ENCODE measurements at places on chromosomes 7 and 10. TPM values are rescaled to one million over a fixed set of nuclear protein-coding genes. Genes with fewer than 3 reads are reported as not detected.
A peak's percentile ranks its signal among the peaks of the same experiment; 100 is the strongest.

GRCh38 chr7:1385809-1386622 lies 73.3 kb downstream of the MICALL2 start:
- peak; percentile 90 for DNase-seq

AQP1 gene
- 18.0 TPM for total RNA-seq

ZNF783 gene
- 19.9 TPM for total RNA-seq

- DNase-seq: peak; percentile 69
Measured at GRCh38 chr10:132888898-132889490, 53.4 kb downstream of the CFAP46 start.

DNA sequence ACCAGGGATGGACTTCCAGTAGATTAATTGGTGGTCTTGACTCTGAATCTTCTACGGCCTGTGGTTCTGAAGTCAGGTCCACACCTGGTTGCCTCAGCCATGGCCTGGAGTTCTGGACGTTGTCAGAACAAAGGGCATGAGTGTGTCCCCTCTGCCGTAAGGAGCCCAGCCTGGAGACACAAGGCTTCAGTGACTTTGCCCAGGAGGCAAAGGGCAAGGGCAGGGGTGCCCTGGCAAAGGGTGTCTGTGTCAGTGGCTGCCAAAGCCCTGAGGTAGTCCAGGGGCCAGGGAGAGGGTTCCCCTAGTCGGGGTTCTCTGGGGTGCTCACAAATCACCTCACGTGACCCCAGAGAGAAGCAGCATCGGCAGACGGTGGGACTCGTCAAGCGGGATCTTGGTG lies 273.2 kb upstream of the ZNF32 start:
- DNase-seq: no peak

DNA sequence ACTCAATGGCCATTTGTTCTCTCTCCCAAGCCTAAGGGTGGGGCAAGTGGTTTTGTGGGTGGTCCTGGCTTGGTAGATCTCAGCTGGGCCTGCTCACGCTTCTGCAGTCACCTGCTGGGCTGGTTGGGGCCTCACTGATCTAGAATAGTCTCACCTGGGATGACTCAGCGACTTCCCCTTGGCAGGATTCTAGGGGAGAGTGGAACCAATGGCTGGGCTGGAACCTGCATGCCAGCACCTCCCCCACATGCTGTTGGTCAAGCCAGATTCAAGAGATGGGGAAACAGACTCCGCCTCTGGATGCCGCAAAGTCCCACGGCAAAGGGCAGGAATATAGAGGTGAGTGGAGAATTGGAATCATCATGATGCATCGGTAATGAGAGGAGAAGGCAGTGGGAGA lies 292.9 kb upstream of the NPVF start:
- DNase-seq: no peak

DNA sequence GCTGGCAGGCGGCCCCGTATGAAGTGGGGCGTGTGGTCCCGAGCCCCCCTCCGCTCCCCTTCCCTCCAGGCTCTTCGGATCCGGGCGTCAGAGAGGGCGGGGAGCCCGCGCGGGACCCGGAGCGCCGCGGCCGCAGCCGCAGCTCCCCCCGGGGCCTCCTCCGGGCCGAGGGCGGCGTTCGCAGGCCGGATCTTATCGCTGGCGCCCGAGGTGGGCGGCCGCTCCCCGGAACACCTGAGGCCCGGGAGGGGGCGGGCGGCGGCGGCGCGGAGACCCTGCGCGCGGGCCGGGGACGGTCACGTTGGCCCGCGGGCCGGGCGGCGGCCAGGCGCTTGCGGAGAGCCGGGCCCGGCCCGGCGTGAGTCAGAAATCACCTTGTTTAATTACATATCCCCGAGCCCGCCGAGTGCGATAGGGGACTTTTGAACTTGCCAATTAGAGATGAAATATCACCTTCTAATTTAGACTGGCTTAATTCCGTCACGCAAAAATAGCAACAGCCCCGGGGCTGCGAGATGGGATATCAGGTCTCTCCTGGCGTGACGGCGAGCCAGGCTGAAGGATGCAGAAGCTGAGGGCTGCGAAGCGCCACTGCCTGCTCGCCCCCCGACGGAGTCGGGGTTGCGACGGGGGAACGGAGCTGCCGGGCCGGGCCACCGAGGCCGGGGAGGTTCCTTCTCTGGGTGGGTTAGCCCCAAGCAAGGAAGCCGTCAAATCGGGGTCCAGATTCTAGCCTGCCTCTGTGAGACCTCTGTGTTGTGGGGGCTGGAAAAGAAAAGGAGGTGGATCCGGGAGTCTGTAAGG lies 43.4 kb downstream of the LDB3 start:
- DNase-seq: no peak

FOXL3 gene
- not detected for total RNA-seq

DNA sequence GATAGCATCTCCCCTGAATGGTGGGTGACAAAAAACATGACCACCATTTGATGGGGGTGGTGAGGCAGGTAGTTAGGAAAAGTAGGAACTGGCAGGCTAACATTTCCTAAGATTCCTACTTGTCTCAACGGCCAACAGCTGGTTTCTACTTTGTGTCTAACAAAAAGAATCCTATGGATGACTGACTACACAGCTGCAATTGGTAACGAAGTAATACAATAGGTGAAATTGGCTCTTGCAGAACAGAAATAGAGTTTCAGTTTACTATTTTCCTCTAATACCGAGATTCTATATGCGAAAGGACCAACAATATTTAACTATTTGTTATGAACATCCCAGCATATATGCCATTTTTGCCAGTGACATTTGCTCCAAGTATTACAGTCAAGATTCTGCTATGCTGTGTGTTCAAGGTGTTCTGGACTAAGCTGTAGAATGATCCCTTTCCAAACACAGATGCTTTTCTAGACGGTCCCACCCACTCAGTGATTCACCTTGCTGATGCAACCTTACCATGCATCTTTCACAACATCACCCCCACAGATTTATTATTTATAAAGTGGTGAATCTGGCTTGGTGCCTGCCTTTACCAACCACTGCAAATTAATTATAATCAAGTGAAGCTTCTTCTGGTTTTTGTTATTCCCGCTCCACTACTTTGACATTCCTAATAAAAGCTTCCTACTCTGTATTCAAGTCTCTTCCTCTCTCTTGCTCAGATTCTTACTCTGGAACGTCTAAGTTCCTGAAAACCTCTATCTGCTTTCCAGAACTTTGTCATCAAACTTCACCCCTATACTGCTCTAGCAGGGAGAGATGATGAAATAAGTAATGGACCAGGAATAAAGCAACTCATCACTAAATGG lies 16.8 kb downstream of the BBIP1 start:
- no peak for DNase-seq

SLC26A5 gene
- total RNA-seq: not detected

DNA sequence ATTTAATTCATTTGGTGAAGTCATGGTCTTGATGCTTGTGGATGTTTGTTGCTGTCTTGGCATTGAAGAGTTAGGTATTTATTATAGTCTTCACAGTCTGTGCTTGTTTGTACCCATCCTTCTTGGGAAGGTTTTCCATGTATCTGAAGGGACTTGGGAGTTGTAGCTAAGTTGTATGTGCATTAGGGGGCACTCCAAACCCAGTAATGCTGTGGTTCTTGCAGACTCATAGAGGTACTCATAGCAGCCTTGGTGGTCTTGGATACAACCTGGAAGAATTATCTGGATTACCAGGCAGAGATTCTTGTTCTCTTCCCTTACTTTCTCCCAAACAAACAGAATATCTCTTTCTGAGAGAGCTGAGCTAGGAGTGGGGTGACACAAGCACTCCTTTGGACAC lies 93.2 kb downstream of the ADCYAP1R1 start:
- DNase-seq: no peak

SPDYE11 gene
- not detected for total RNA-seq

CYP3A7 gene
- total RNA-seq: not detected

DNA sequence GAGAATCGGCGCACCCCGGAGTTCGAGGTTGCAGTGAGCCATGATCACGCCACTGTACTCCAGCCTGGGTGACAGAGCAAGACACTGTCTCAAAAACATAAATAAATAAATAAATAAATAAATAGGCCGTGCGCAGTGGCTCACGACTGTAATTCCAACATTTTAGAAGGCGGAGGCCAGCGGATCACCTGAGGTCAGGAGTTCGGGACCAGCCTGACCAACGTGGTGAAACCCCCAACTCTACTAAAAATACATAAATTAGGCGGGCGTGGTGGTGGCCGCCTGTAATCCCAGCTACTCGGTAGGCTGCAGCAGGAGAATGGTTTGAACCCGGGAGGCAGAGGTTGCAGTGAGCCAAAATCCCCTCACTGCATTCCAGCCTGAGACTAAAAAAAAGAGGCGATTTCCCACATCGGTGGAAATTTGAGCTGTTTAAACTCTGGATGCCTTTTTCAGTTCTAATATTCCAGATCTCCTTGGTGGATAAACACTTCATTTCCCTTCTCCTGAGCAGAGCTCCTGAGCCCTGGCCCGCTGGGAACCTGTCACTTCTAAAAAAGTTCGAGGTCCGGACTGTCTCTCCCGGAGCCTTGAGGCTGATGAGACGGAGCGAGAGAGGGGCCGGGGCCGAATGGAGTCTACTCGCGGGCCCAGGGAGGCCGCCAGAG lies 2.0 kb upstream of the NFKB2 start:
- DNase-seq: no peak

DNA sequence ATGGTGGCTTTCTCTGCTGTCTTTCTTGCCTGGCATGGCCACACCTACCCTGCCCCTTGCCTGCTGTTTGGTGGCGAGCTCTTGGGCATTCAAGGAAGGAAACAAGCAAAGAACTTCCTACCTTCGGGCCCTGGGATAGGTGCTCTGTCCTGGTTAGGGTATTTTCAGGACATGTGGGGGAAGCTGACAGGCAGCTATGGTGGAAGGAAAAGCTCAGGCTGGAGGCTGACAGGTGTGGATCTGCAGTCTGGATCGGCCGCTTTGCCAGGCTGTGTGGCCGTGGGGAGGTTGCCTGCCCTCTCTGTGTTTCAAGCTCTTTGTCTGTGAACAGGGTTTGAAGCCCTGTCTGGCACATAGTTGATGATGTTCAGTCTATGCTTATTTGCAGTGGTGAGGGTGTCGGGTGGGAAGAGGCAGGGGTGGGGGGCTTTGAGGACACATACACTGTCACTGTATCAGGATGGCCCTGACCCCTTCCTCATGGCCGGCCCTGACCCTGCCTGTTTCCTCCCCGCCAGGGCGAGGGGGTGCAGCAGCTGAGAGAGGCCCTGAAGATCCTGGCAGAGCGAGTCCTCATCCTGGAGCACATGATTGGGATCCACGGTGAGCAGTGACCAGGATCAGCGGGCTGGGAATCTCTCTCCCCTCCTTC lies 73.7 kb downstream of the MYL10 start:
- DNase-seq: peak; percentile 52

DNA sequence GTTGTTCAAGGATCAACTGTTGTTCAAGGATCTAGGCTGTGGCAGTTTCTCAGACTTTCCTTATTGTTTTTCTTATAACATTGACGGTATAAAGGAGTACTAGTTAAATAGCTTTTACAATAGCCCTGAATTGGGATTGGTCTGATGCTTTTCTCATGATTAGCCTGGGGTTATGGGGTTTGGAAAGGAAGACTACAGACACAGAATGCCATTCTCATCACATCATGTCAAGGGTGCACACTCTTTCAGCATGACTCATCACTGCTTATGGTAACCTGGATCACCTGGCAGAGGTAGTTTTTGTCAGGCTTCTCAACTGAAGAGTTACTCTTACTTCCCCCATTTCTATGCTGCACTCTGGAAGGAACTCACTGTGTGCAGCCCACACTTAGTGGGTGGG lies 194.2 kb upstream of the NPSR1 start:
- DNase-seq: no peak

GRCh38 chr10:118832241-118832651 lies 77.5 kb upstream of the CACUL1 start:
- DNase-seq: no peak

DNA sequence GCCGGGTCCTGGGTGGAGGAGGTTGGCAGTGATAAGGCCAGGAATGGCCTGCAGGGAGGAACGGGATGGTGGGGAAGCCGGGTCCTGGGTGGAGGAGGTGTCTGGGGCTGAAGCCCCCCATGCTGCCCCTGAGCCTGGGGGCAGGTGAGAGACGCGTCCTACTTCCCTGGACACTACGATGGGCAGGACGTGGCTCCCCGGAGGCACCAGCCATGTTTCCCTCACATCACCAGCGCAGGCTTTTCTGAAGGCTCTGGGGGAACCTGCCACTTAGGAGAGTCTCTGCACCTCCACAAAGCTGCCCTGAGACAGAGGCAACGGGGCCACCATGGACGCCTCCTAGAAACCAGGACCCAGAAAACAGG lies 324.8 kb downstream of the DNAJB6 start:
- DNase-seq: no peak

RET gene
- not detected for total RNA-seq

DNA sequence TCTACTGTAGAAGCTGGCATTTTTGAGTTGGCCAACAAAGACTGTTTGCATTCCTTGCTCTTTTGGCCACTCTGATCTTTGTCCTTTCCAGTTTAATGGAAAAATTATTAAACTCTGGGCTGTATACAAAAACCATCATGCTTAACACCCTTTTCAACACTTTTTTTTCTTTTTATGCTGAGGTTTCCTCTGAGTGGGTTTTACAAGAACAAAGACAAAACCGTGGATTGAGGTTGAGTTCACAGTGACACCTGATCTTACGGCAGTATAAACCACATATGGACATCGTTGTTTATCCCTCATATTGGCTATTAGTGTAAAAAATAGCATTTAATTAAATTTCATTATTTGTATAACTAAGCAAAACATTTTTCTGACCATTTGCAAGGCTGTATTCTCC lies 21.8 kb downstream of the MGAM start:
- DNase-seq: no peak

ARL3 gene
- total RNA-seq: 12.1 TPM

FAM241B gene
- total RNA-seq: 13.7 TPM

ELAPOR2 gene
- 15.8 TPM for total RNA-seq
